ENCODE measurements at places on chromosomes 11 and 22.
A peak's percentile ranks its signal among the peaks of the same experiment; 100 is the strongest.

DNA sequence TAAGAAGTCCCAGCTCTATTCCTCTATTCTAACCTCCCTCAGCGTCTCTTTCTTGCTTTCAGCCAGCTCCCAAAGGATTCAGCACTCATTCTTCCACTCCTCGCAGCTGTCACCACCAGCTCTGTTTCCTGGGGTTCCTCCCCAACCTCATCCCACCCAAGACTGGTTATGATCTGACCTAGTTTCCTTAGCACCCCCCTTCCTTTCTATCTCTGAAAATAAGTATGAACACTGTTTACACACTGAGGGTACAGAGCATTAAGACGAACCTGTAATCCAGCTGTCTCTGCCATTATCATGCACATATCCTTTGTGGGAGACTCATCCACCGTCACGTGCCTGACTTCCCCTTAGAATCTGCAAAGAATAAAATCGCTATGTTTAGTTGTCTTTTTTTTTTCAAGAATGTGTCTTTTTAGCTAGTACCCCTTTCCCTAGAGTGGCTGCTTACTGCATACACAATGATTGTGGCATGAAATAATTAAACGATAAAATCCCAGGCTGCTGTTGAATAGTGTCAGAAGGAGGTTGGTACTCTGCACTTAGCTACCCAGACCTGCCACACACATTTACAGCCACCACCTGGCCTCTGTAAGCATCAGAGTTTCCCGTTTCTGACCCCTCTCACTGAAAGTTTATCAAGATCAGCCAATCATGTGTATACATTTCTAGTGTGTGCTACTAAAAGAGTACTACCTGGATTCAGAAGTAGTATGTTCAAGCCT, 26.9 kb upstream of the CSTF3 start:
- no peak for DNase-seq

DNA sequence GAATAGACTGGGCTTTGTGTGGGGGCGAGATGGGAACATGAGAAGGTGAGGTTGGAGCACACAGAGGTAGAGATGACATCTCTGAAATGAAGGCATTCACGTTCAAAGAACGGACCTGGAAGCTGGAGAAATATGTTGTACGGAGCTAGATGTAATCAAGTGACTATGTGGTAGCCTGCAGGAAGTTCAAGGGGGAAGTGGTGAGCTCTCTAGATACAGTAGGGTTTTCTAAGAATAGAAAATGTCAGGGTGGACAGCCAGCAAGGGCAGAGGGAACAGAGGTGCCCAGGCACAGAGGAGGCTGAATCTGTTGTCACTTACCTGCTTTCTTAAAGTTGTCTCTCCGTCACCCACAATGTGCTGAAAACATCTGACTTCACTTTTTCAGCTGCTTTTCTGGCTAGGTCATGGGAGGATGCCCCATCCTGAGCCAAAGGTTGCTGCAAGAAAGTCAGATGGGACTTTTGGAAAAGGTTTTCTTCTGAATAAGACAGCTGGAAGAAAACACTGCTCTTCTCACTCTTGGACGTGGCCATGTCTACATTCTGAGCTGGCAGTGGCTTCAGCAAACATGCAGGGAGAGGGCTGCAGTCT, 171.5 kb upstream of the B3GAT1 start:
- DNase-seq = no peak

GRCh38 chr11:128471138-128471661, 116.2 kb downstream of the ETS1 start:
- no peak for DNase-seq

DNA sequence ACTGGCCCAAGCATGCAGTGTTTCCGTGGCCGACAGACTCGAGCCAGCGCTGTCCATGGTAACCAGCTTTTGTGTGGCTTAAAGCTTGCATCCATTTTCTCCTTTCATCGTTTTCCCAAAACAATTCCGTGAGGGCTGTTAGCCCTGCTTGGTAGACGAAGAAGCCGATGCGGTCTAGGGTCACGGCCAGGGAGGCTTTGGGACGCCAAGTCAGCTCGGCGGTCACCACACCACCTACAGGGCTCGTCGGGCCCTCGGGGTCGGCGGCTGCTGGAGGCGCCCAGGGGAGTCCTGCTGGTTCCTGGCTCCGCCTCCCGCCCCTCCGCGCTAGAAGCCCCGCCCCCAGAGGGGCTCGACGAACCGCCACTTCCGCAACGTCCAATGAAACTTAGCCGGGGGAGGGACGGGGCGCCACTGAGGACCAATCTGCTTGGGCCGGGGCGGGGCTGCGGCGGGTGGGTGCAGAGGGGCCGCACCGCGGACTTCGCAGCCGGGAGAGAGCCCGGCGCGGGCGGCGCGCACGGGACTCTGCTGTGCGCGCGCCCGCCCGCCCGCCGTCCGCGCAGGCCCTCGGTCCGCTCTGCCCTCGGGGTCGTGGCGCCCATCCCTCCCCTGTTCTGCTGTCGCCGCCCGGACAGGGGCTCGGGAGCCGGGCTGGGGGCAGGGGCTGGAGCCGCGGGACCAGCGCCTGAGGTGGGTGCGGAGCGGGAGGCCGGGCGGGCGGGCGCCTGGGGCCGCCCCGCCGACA, at the start of gene TIGD3:
Gene TIGD3, plus strand, starts transcription at position 487 of the 748 bp plus-strand sequence. CDS start 1,058 bp downstream, outside the sequence.
- peak; percentile 96 for DNase-seq

DNA sequence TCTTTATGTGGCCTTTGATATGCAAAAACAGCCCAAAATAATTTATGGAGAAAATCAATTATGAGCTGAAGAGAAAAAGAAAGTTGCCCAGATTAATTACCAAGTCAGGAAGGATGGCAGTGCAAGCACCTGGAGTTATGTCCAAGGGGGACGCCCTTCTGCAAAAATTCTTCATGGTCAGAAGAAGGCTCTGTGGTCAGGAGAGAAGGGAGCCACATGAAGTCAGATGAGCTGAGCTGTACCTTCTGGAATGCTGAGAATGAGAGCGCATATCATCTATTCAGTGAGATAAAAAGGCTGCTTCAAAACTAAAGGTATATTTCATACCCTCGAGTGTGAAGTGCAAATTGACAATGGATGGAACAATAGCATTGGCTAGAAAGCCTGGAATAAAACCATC, 607.4 kb downstream of the NTM start:
- no peak for DNase-seq

DNA sequence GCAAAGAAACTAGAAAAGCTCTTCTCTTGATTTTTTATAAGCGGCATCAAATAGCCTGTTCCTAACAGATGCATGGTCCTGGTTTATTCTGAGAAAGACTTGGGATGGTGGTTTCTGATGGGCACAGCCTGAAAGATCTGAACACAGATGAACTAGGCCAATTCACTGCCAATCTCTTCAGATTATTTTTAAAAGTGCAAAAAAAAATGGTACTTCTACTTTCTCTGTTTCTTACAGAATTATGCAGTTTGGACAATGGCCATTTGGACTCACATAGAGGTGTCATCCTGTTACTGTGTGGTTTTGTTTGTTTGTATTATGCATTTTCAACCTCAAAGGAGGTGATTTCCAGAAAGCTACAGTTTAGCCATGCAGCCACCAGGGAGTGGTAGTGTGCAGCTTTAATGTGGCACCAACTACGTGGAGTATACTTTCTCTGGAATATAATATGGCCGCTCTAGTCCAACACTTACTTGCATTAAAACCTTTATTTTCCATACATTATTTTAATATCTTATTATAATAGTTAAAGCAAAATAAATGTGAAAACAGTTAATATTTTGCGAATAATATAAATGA, 469.8 kb upstream of the KIRREL3 start:
- no peak for DNase-seq

GRCh38 chr11:73582653-73583052, 15.3 kb downstream of the FAM168A start:
- DNase-seq = no peak

GRCh38 chr11:82003024-82003423, 730.6 kb downstream of the FAM181B start:
- no peak for DNase-seq

GRCh38 chr11:86294026-86294425, 8.0 kb upstream of the HIKESHI start:
- no peak for DNase-seq

DNA sequence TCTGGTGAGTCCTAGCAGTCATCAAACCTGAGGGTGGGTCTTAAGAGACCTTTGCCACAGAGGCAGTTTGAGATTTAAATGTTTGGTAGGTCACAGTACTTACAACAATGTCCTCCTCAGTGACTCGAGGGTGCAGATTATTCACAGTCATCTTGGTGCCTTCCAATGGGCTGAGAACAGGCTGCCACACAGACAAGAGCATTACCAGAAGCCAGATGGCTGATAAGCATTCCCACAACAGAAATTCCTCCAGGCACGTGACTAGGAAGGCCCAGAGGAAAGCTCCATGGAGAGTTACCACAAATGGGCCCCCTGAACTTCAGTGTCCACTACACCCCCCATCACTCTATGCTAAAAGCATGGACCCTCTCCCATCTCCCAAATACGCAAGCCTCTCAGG, 19.2 kb downstream of the POLDIP3 start:
- DNase-seq = no peak

DNA sequence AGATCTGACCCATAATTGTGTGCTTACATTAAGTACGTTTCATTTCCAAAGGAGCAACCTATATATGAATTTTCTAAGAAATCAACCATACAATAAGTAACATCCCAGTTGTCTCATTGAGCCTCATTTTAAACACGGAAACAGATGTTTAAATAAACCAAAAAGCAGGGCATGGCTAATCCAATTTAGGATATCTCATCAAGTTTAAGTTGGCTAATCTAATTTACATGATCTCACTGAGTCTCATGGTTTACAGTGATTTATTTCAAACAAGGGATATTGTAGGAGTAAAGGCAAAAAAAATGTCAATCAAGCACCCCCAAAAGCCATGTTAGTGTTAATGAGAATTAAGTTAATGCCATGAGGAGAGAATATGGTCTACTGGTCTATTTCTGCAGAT, 499.8 kb upstream of the CCDC90B start:
- DNase-seq = no peak

DNA sequence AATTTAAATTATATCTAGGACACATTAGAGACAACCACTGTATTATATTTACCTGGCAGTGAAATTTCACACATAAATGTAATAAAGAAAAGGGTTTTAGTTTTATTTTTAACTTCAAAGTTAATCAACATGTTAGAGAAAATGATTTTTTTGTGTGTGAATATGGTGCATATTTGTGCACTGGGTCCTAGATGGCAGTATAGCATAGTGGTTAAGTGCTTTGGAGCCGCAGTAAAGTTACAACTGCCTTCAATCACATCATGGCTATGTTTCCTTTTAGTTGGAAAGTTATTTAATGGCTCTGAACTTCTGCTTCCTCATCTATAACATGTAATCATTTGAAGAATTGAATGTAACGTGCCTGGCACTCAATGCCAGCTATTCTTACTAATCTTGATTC, 108.9 kb upstream of the DDI1 start:
- no peak for DNase-seq

DNA sequence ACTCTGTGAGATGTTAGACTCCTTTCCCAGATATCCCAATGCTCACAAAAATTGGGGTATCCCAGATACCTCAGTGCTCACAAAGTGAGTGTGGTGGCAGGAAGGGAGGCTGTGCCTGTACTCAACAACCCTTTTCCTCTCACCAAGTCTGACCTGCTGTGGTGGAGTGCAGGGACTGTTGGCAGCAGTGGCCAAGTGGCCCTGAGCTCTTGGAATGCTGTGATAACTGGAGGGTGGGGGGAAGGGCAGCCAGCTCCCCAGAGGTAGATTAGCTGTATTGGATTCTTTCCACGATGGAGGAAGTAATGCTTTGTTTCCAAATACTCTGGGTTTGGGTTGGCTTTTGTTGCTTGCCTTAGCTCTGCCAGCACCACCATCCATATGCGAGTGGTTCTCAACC, 46.0 kb upstream of the OR9Q1 start:
- no peak for DNase-seq

GRCh38 chr11:97909614-97910399, 1110.9 kb upstream of the CNTN5 start:
- DNase-seq = no peak

DNA sequence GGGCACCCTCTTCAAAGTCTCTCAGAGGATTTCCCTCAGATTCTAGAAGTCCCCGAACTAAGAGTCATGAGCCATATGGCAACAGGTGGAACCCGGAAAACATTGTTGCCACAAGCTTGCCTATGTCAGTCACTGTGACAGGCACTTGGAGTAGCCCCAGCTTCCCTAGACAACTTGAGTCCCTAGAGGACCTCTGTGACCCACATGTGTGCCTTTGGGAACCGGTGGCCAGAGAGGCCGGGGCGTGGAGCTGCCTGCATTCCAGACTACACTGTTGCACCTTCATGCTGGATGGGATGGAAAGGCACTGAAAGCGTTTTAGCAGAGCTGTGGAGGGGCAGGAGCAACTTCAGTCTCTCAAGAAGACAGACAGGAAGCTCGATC, 12.1 kb downstream of the SLC37A2 start:
- DNase-seq = no peak

DNA sequence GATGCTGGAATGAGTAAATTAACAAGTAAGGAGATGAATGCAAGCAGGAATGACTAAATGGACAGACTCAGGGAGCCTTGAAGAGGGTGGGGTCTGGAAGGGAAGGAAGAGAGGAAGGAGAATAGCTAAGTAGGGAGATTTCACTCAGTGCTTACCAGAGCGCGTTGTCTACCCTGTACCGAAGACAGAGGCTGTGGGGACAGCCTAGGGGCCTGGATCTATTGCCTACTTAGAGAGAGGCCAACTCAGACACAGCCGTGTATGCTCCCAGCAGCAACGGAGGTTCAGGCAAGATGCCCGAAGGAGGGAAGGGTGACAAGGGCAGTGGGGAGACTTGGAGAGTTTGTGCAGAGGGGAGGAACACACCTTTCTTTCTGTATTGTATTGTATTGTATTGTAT, at the start of gene FOLR2:
Gene FOLR2, plus strand, starts transcription at position 157 of the 400 bp plus-strand sequence. CDS start 1,791 bp downstream, outside the sequence.
- DNase-seq = no peak

- no peak for DNase-seq
Measured at GRCh38 chr11:14537134-14537599, 17.0 kb upstream of the PSMA1 start.

- no peak for DNase-seq
Measured at GRCh38 chr22:43031617-43032016, 16.7 kb upstream of the PACSIN2 start.

DNA sequence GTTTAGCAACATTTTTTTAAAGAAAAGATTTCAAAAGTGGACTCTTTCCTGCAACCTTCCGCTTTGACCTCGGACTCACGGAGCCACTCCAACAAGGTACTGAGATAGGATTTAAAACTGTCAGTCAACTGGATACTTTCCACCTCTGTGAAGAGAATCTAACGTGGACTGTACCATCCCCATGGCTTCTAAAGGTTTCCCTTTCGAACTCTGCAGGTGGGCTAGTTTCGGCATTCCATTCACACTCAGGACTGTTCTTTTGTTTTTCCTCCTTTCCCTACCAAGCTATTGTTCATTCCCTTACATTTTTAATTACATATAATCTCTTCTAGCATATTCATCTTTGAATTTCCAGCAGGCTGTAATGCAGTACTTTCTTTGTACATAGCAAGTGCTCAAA, 88.5 kb upstream of the AKIP1 start:
- no peak for DNase-seq

GRCh38 chr11:14070896-14071295, 108.4 kb downstream of the SPON1 start:
- no peak for DNase-seq

GRCh38 chr11:9574622-9575259, 1.3 kb downstream of the WEE1 start:
- DNase-seq = no peak

Data from stimulated activated CD8-positive, alpha-beta memory T cell treated with anti-CD3 and anti-CD28 coated beads, Interleukin-2, amount 100 ng/mL, for 1 hour (primary cell).